ENCODE measurements at places on chromosomes 7 and 10.
A peak's percentile ranks its signal among the peaks of the same experiment; 100 is the strongest.

GRCh38 chr7:128456255-128456725 lies 612 bp downstream of the HILPDA start:
- no peak for DNase-seq

DNA sequence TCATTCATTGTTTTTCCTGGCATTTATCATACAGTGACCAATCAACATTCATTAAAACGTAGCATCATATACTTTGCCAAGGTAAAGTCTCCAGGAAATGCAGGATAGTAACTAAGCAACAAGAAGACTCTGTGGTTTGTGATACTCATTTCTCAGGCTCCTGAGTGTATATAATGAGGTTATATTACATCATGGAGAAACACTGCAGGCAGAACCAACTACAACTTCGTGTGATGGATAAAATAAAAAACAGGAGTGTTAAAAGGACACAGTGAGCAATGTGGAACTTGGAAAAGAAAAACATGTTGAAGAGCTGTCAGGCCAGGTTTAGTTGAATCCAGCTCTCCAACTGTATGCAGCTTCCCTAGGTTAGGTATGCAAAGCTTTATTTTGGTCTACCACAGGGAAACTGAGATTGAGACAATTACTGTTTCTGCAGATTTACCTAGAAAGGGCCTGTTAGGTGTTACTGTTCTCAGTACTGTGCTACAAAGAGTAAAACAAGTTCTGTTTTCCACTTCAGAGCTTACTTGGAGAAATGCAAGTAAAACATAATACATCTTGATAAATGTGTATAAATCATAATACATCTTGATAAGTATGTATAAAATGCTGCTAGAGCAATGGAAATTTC lies 7.8 kb upstream of the CCNY start:
- no peak for DNase-seq

GRCh38 chr10:122122493-122122892 lies 133.5 kb downstream of the TACC2 start:
- DNase-seq = no peak

DNA sequence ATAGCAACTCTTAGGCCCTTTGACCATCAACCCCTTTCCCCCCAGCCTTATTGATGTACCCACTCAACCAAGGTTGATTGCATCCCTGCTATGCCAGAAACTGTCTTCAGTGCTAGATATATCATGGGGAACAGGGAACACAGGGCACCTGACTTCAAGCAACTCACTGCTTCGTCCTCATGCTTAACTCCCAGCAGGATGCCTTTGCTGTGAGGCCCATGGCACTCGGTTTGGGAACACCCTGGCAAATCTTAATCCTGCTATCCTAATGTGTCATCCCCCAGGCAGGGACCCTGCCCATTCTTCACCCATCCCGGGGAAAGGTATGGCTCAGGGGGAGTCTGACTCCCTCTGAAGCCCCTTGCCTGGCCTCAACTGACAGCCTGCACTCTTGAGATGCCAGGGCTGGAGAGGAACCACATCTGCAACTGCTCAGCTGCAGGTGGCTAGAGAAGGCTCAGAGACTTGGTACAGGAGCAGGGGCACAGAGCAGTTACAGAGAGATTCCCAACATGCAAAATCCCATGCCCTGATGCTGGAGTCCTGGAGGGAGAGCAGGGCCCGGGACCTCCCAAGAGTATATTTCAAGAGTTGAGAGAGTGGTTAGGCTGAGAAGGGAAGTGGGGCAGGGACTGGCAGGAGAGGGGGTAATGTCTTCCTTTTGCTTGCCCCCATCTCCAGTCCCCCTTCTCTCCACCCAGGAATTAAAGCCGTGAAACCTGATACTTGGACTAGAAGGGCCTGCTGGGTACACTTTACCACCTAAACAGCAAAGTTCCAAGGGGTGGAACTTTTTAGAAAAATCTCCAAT lies 2.4 kb upstream of the UNC5B start:
- DNase-seq = no peak

DNA sequence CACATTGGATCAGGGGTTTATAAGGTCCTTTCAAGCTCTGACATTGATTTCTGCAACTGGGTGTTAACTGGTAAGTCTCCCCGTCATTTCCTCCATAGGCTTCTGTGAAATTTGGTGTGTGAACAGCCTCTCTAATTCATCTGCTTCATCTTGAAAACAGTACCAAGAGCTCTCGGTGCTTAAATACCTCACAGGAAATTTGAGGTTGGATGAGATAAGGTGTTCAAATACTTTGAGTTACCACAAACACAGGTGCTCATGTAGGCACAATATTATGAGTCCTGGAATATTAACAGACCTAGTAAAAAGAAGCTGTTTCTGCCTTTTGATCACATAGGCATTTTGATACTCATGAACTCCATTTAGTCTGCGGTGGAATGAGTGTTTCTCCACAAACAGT lies 85.2 kb downstream of the RTKN2 start:
- DNase-seq = no peak

- no peak for DNase-seq
Observed at GRCh38 chr7:101402081-101402779, 39.6 kb downstream of the COL26A1 start.

- DNase-seq = no peak
Observed at GRCh38 chr10:17174626-17175025, 26.8 kb downstream of the TRDMT1 start.

DNA sequence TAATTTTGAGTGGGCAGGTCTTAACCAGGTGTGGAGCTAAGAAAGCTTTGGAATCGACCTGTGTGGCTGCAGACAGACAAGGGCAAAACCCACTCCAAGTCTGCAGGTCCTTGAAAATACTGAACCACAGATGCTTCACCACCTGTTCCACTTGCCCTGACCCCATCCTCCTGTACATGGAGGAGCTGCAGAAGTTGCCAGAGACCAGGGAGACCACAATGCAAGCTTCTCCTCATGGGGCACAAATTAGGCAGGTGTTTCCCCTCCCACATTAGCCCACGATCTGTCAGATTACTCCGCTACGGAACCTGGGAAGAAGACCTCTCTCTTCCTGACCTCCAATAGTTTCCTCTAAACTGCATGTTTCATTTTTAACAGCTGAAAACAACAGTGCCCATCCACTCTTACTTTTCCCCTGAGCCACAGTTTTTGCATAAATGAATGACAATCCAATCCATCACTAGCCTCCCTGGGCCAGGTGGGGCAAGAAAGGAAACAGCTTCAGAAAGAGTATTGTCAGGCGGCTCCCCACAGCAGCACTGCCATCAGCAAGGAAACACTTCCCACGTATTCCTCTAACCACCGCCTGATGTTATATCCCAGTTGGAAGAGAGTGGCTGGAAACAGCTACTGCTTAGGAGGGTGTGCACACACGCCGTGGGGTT lies 141.6 kb downstream of the PRKAG2 start:
- DNase-seq = no peak

- no peak for DNase-seq
Observed at GRCh38 chr10:69071610-69072009, 16.3 kb upstream of the SRGN start.

- DNase-seq = no peak
Observed at GRCh38 chr10:79274279-79275104, 72.8 kb upstream of the PPIF start.

DNA sequence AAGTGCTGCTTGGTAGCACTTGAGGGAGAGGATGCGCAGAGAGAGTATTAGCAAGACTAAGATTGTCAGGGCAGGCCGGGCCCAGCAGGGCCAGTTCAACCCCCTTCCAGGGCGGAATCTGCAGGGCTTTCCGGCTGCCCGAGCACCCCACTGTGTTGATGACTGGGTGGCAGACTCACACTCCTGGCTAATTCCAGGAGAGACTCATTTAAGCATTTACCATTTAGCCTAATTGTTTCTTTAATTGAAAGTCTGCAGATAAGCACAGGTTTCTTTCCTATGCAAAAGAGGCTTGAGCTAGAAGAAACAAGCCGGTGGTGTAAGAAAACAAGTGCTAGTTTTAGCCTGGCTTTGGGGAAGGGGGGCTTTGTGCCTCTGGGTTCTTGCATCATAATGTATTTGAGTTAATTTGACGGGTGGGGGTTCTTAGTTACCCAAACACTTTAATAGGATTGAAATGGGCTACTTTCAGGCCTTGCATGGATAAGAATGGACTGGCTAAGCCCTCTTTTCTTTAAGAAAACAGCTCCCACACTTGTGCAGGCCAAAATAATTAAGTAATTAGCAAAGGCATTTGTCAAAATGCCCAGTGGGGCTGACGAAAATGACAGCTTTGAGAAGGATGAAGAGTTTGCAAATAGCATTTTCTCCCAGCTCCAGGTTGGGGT lies 201.3 kb downstream of the MYOF start:
- no peak for DNase-seq

DNA sequence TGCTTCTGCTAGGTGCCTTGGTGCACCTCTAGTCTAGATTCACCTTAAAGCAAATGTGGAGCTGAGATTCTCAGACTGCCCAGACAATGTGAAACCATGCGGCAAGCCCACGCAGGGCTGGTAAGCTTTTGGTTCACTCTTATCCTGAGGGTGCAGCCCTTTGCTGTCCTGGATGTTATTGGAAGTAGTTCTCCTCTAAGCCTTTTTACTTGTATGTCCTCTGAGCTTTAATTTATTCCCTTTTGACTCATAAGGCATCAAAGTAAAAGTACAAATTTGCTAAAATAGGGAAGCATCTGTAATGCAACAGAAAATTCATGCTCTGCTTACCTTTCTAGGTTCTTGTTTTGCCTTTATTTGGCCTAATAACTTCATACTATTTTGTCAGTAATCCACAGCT lies 186.8 kb downstream of the MACC1 start:
- DNase-seq = no peak

DNA sequence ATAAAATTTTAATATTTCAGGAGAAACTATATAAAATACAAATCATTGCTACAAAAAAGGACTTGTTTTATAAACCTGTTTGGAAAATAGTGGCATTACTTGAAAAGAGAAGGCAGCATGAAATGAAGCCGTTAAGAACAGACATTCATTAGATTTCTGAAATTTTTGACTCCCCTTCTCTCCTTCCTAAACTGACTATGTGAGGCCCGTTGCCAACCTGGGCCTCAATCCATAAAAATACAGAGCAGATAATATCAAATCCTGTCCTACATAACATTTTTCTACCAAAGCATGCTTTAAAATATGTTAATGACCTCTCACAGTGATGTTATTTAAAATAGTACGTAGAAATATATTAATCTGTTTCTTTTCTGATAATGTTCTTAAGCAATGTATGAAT lies 34.5 kb upstream of the ING3 start:
- DNase-seq = no peak

DNA sequence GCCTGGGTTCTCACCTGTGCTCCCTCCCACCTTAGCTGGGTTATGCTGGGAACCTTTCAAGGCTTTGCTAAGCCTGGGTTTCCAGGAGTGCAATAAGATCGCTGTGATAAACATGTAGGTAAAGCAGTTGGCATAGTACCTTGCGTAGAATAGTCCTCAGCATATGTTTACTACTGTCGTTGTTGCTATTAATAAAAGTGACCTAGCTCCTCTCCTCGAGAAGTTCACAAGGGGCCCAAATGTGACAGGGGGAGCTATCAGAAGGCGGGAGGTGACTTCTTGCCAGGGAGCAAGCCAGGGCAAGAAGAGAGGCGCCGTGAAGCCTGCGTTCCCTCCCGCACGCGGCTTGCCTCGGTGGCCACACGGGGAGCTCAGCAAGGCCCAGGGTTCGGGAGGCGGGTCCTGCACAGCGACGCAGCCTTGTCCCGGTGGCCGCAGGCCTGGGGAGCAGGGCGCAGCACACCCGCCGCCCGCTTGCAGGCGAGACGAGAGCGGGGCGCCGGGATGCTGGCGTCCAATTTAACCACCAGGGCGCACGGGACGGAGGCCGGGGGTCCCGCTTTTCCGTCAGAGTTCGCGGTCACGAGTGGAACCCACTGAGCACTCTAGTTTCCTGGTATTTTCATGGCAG lies 106.2 kb downstream of the SNX10 start:
- peak; percentile 42 for DNase-seq

DNA sequence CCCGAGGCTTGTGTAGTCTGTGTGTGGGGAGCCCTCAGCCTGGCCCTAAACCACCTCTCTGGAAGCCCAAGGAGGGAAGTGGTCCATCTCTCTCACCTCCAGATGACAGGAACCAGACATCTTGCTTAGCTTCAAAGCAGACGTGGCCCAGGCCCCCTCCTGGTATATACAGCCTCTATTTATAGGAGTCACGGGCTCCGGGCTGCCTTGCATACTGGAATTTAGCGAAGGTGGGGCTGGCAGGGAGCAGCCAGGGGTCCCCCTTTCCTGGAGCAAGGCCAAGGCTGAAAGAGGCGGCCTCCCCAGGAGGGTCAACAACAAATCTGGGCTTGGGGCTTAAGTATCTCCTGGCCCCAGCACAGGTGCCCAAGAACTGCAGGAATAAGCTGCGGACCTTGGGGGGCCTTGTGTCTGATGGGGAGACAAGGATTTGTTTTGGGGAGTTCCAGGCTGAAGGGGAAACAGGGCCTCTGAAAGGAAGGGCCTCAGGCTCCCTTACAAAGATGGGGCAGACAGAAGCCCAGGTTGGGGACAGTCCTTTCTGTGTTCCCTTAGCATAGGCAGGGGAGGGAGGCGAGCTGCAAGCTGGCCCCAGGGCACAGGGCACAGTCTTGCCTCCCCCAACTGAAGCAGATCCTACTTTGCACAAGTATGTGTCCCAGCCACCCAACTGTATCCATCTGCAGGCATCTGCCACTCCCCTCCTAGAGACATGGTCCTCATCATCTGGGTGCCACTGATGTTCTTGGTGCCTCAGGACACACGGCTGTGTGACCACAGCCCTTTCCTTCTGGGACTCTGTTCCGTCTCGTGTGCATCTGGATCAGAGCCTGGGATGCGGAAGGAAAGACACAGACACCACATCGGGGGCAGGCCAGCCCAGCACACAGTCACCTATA lies 11.9 kb downstream of the ZCCHC24 start:
- no peak for DNase-seq

GRCh38 chr10:69914398-69915214 lies 112.9 kb downstream of the COL13A1 start:
- peak; percentile 53 for DNase-seq

GRCh38 chr10:97335188-97335619 lies 675 bp upstream of the FRAT2 start:
- DNase-seq = no peak

GRCh38 chr10:86756511-86757112 lies at the start of gene BMPR1A:
Gene BMPR1A (plus strand): TSS chr10:86756619. CDS start chr10:86876019, 119,400 bp downstream.
- no peak for DNase-seq
